ENCODE measurements at places on chromosomes 2 and 18.

GRCh38 chr18:63890237-63890949 is 2.9 kb downstream of the SERPINB2 start:
- DNase-seq: no peak

- no peak for DNase-seq
These were observed 31.6 kb upstream of the NCK2 start for GRCh38 chr2:105712981-105713596.

DNA sequence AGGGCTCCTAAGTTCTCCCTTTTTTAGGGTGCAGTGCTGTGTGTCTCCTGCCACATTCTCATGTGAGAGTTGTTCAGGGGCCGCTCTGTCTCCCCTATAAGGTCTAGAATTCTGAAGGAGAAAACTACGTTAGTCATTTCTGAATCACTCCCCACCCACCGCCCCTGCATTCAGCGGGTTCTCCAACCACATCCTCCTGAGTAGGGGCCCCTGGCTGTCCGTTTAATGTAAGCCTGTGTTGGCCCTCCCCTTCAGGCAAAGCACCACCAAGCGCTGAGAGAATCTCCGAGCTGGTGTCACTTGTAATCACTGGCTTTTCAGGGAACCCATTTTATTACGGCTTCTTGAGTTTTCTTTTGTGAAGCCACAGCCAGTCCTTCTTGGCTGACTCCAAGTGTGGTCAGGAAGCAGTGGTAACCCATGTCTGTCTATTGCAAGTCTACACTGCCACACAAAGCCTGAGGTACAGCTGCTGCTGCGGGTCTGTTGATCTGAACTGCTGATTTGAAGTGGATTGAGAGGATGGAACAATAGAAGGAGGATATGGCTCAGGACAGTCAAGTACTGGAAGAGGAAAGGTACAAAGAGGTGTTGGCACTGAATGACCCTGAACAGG is 16.9 kb downstream of the LCT start:
- DNase-seq: no peak

- no peak for DNase-seq
These were observed 270.0 kb downstream of the SLC4A3 start for GRCh38 chr2:219897456-219897855.

GRCh38 chr2:11286749-11287148 is 57.7 kb downstream of the ROCK2 start:
- DNase-seq: no peak

GRCh38 chr2:84290537-84290936 is 168.5 kb downstream of the SUCLG1 start:
- no peak for DNase-seq

DNA sequence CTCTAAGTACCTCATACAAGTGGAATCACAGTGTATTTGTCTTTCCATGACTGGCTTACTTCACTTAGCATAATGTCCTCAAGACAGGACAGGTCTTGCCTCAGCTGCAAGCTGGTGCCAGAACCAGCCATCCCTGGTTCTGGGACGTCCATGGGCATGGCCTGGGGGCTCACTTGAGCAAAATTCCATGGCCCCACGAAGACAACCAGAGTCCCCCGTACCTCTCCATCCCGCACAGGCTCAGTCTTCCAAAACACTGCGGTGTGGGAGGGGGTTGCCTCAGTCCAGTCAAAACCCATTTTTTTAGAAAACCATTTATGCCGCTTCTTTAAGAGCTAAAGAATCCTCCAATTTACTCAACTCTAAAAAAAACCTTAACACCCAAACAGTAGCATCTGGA is 21.7 kb upstream of the CABLES1 start:
- DNase-seq: no peak

GRCh38 chr2:144230033-144230432 is 289.9 kb downstream of the ZEB2 start:
- DNase-seq: no peak

DNA sequence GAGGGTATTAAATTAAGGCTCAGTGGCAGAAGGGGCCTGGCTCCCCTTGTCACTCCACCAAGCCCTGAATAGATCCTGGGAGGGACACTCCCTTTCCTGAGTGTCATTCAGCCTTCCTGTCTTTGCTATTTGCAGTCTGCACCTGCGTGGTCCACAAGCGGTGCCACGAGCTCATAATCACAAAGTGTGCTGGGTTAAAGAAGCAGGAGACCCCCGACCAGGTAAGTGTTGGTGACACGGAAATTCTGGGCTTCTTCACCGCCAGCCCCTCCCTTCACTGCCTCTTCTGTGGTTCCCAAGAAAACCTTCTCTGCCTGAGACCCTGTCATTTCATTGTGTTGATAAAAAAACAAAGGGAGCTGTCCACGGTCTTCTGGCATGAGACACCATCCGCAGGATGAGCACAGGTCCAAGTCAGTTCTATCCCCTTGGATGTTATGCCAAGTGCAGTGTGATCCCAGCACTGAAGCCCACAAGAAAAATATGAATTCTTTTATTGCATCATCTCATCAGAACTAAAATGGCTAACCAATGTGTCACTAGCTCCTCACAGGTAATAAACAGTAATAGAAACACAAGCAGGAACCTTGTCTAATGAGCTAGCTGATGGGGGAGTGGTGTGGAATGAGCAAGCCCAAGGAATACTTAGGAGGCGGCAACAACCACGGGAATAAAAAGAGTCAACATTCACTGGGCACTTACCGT is 316.9 kb upstream of the EPAS1 start:
- no peak for DNase-seq

DNA sequence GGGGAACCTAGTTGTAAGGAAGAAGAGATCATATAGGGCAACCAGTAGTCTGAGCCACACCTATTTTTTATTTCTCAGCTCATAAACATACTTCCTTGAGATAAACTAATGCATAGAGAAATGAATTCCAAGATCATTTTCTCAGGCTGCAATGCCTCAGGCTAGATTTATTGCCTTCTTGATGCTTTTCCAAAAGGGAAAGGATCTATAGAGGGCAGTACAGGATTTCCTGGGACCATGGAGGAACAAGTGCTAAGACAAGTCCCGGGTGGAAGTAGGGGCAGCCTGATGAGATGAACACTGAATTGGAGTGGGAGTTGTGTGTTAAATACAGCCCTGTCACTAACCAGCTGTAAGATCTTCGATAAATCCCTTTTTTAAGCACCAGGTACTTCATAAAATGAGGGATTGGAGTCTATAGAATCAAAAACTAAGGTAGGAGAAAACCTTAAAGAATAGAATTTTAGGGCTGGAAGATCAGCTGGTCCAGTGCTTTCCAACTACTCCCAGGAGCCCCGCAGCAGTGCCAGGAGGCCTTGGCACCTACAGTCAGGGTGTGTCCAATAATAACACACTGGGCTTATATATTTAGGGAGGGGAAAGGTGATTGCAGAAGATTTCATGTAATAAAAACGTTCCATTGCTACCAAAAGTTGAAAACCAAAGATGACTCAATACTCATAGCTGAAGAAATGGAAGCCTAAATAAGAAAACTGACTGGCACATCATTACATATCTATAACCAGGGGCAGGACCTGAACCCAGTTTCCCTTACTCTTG is 58.1 kb downstream of the SERTAD2 start:
- no peak for DNase-seq

GRCh38 chr18:79260510-79260909 is 135.2 kb upstream of the NFATC1 start:
- peak; percentile 39 for DNase-seq

DNA sequence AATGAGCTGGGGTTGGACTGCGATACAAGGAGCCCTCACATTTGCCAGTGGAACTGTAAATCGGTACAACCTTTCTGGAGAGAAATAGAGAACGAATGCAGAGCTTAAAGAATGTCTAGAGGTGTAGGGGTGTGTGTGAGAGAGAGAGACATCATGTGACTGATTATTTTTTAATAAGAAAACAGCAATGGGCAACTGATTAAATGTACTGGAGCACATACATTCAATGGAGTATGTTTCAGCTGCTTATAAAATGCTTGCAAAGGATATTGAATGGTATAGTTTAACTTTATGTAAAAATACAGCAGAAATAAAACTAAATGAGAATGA is 391 bp upstream of the TMEM17 start:
- no peak for DNase-seq

- DNase-seq: no peak
These were observed 44.1 kb downstream of the KIF1A start for GRCh38 chr2:240775905-240776304.

GRCh38 chr2:17747684-17748452 is 5.7 kb downstream of the SMC6 start:
- no peak for DNase-seq

DNA sequence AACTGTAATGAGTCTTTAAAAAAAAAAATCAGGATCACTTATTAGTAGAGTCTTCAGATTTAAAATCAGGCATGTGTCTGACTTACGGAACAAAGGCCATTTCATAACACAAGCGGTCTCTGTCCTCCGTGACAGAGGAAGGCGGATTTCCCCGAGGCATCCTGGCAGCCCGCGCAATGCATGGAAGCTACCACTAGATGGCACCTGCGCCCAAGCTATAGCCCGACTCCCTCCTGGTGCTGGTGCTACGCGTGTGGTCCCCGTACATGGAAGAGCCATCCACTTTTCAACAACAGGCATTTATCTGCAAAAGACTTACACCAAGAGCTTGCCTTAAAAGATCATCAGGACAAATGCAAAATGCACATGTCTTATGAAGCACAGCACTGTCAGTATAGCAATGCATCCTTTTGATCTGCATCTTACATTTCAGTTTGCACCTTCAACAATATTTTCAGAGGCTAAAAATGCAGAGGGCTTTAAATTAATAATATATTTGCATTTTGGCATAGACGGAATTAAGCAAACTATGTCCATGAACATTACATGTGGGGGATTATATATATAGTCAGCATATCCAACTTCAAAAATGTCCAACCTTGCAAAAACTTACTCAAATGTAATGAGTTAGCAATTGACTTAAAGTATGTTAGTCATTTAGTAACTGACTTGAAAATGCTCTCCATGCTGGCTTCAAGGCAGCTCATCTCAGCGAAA is 96.0 kb downstream of the ZNF516 start:
- peak; percentile 66 for DNase-seq

DNA sequence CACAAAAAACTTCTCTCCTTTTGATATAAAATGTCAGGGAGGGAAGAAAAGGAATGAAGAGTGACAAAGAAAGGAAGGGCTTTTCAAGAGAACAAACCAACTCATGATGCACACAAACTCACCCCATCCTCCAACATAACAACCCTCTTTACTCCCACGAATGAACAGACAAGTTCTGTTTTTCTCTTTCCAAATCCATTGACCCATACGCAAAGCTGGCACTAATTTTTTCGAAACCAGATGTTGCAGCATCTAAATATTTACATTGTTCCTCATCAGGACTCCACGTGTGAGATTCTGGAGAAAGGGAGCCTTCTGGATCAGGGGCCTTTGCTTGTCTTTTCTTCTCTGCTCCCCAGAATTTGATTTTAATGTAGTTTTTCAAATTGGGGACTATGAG is 143.3 kb upstream of the BCL2L11 start:
- DNase-seq: no peak

Measured in AML-193 (cell line).